ENCODE measurements at places on chromosomes 6 and 20.

DNA sequence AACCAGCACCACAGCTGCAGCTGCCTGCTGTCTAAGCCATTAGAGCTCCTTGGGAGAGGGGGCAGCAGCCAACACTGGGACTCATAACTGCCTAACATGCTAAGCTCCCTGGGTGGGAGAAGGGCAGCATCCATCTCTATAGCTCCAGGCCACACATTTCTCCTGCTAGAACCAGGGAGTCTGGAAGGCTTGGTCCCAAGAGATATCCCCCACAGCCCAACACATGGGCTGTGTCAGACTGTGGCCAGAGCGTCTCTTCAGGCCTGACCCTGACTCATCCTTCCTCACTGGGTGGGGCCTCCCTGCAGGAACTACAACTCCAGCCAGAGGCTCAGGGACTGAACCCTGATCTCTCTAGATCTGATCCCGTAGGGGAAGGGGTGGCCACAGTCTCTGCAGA, 411.1 kb downstream of the HDGFL1 start:
- DNase-seq = no peak

DNA sequence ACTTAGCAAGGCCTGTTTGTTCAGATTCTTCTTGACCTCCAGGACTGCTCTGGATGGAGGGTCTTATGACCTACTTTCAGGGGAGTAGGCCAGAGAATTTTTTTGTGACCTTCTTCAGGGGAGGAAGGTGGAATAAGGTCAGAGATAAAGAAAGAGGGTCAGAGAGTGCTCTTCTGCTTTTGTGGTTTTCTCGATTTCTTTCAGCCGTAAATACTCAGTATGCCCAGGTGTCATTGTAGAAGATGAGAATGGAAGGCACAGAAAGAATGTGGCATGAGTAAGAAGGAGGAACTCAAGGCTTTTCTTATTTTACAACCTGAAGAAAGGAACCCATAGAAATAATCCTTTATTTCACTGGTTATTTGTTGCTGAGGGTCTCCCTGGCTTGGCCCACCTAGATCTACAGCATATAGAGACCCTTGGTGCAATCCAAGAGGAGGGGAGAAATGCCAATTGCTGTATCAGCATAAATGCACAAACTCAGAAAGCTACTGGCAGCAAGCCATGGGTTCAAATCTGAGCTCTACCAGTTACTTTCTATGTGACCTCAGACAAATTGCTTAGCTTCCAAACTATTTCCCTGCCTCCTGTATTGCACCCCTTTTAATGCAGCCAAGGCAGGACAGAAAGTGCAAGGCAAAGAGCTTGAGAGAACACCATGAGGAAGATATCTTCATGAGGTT, 68.0 kb downstream of the OLIG3 start:
- no peak for DNase-seq

DNA sequence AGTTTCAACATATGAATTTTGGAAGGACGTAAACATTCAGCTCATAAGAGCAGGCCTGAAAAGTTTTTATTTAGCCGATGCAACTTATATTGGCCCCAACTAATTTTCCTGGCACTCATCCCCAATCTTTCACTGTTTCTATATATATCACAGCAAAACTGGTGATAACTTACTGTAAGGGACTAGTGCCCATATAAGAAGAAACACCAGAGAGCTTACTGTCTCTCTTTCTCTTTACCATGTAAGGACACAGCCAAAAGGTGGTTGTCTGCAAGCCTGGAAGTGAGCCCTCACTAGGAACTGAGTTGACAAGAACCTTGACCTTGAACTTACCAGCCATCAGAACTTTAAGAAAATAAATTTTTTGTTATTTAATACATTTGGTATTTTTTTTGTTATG, 807.4 kb upstream of the CITED2 start:
- DNase-seq = no peak

DNA sequence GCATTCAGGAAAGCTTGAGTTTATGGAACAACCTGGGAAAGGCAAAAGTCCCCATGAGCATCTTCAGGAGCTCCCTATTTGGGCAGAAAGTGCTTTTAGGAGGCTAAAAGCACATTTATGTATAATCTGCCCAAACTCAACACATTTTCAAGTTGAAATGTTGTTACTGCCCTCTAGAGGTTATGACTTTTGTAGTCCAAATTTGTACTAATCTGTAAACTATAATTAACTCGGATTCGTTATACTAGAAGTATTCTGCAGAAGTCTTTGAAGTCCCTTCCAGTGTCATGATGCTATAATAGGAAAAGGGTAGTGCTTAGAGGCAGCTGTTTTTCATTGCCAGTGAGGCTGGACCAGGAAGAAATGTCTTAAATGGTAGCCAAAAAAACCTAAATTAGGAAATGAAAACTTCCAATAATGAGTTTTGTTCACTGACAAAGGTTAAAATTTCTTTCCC, 44.8 kb upstream of the EMILIN3 start:
- DNase-seq = no peak

- DNase-seq = no peak
These were observed 543.0 kb downstream of the GRIK2 start for GRCh38 chr6:101936516-101936915.

- DNase-seq = no peak
These were observed 263.4 kb upstream of the MAN1A1 start for GRCh38 chr6:119612911-119613381.

DNA sequence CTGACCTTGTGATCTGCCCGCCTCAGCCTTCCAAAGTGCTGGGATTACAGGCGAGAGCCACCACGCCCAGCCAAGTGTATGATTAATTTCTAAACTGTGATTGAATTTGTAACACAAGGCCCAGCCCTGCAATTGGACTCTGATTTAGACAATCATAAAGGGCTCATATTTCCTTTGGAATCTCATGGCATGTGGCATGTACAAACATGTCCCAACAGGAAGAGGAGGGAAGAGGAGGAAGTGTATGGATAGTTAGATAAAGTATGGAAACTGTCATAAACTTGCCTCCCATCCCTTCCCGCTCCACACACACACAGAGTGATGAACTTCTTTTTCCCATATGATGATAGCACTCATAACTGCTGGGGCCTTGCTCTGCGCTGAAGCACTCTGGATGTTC, 27.2 kb upstream of the QKI start:
- DNase-seq = no peak

GRCh38 chr6:18241208-18242038, 22.9 kb downstream of the DEK start:
- no peak for DNase-seq

DNA sequence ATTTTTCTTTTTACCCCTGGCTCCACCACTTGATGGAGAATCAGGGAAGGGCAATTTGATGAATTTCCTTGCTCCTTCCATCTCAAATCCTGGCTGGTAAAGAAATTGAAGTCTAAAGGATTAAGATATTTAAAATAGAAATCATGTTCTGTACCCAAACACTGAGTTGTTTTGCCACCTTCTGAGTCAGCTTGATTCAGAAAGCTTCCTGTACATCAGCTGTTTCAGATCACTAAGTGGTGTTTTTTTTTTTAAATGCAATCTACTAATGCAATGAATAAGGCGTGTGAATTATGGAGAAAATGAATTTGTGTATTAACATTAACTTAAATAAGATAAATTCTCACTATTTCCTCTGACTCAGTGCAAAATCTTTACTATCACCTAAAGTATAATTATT, 11.5 kb upstream of the POPDC3 start:
- DNase-seq = no peak

GRCh38 chr20:2109425-2110210, 8.0 kb downstream of the STK35 start:
- no peak for DNase-seq

- DNase-seq = no peak
These were observed 57.0 kb downstream of the SMPDL3A start for GRCh38 chr6:122845916-122846612.

DNA sequence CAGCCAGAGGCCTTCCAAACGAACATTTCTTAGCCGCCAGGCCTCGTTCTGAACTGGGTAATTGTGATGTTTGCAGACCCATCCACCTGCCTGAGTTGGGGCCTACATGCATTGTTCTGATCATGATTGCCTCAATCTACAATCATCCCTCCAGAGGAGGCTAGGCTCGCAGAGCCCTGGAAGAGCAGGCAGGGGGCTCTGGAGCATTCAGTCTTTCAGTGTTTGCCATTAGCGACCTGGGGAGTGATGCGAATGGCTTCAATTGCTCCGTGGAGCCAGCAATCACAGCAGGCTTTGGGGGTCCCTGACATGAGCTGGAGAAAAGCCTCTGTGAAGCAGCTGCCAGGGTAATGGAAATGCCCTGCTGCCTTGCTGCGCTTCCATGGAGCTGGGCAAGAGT, 22.0 kb downstream of the SNAP25 start:
- no peak for DNase-seq

DNA sequence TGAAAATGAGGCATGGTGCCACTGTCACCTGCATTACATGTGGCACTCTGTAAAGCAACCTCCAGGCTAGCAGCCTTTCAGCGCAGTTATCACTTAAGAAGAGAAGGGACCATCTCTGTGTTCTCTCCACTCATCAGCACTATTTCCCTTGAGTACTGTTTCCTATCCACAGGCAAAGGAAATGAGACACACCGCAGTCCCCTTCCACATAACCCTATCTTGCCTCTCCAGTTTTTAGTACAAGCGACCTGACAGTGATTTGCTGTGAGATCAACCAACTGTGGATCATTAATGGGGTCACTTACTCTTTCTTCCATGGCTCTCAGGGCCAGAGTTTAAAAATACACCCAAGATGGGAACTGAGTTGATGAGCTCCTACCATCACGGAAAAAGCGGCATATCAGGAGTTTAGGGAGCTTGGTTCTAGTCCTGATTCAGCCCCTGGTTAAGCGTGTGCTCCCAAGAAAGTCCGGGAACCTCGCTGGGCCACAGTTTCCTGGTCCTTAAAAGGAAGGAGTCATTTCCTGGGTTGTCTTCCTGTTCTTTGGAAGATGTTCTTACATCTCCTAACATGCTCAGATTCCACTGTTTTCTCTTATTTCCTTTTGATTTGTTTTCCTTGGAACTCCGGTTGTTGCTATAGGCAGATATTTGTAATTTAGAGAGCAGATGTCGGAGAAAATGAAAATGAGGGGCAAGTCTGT, 27.3 kb downstream of the PRDM1 start:
- DNase-seq = no peak

DNA sequence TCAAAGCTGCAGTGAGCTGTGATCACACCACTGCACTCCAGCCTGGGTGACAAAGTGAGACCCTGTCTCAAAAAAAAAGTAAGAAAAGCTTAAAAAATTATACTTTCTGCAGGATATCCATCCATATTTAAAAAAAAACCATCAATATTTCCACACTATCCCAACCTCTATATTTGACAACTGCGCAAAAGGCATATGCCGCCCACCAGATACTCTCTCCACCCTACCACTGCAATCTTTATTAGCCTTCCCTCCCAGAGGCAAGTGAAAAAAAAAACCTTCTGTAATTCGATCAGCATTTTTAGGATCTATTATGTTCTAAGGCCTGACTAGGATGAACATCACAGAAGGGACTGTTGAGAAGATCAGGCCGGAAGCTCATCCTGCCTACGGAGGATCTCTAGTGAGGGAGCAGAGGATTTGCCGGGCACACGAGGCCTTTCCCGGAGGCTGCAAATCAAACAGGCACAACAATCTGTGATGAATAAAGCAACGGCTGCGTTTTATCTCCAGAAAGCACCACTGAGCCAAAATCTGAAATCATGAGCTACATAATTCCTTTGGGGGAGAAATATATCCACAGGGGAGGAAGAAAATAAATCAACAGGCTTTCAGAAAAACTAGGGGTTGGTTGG, 65.9 kb downstream of the GFOD1 start:
- DNase-seq = no peak

- DNase-seq = no peak
These were observed 268.3 kb downstream of the PRL start for GRCh38 chr6:22028403-22029090.

DNA sequence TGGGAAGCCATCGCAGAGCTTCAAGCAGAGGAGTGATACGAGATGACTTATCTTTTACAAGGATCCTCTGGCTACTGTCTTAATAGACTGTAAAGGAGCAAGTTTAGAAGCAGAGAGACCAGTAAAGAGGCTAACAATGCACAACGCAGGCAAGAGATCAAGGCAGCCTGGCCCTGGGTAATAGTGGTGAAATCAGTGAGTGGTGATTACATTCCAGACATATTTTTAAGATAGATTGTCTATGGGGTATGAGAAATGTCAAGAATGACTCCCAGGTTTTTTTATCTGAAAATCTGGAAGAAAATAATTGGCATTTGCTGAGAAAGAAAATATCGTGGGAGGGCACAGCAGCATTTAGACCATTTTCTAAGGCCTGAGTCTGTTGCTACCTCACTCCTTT, 213.6 kb upstream of the HTR1E start:
- no peak for DNase-seq

GRCh38 chr20:46022411-46023147, 6.4 kb upstream of the SLC12A5 start:
- peak; percentile 79 for DNase-seq

DNA sequence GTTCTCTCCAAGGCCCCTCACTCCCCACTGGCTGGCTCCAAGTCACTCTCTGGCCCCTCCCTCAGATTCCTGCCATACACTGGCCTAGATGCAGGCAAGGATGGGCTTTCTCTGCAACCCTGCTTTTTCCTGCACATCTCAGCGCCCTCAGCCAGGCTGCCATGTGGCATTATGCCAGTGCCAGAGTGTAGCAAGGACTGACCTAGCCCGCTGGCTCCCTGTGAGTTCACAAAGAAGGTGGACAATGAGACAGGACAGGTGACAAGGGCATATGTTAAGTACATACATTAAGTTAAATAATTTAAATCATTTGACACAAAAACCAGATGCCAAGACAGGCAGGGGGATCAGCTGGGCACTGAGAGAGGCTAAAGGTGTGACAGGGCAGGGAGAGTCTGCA, 394.6 kb downstream of the ZFAND3 start:
- DNase-seq = no peak

DNA sequence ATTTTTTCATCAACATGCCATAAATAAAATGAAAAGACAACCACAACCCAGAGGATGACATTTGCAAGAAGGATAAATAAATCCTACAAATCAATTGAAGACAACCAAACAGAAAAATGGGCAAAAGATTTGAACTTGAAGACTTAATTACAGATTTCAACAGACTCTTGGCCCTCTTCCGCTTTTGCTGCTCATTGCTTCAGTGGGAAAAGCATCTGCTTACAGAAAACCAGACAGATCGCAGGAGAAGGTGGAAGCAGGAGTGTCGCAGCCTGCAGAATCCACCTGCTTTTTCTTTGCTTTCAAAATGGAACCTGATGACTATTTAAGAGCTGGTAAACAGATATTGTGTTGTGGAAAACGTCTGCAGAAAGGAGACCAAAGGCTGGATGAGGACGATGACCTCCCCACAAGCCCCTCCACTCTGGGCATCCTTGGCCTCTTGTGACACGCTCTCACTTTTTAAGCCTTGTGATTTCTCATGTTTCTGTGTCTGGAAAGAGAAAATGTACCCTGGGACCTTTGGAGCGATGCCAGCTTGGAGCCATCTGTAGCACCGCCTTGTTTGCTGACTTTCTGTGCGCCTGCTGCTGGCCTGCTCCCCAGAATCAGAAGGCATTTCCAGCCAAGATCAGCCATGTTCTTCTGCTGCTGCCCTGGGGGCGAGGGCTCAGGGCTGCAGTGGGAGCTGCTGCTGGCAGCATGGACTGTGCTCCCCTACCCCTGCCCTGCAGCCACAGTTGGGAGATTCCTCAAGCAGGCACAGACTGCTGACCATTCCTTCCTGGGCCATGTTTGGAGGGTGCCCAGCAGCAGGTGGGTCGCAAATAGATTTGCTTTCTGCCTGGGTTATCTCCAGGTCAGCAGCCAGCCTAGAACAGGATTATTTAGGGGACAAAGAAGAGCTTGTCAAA, 3.6 kb upstream of the CSTL1 start:
- no peak for DNase-seq

GRCh38 chr6:39892490-39893129, 41.7 kb downstream of the MOCS1 start:
- peak; percentile 60 for DNase-seq

- DNase-seq = no peak
These were observed 279.8 kb downstream of the CDH26 start for GRCh38 chr20:60237981-60238380.

- no peak for DNase-seq
These were observed 7.2 kb upstream of the CTAGE9 start for GRCh38 chr6:131717836-131718542.
